AML-193 (cell line): ENCODE measurements at places on chromosomes 2 and 18.

- no peak for DNase-seq
Measured at GRCh38 chr2:230877759-230878598, 13.2 kb downstream of the ITM2C start.

GRCh38 chr18:9174302-9174701 is 37.7 kb downstream of the ANKRD12 start:
- peak; percentile 45 for DNase-seq

- DNase-seq: no peak
Measured at GRCh38 chr18:70197844-70198243, 7.6 kb downstream of the RTTN start.

- DNase-seq: no peak
Measured at GRCh38 chr18:59629894-59630293, 67.3 kb downstream of the CCBE1 start.

DNA sequence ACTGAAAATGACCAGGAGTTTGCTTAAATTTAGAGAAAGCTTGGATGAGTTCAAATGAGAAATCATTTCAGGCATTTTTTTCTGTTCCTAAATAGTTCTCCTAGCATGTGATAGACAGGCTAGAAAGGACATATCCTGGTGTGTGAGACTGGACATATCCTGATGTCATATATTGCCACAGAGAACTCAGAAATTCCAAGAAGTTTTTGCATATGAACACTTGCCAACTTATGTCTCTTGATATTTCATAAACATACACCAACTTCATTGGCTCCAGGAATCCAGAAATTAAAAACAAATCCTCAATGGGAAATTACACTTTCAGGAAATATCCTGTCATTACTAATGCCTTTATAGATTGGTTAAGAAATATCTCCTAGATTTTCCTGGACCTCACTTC is 2.9 kb upstream of the SERPINB4 start:
- DNase-seq: no peak
